Stimulated activated naive CD4-positive, alpha-beta T cell treated with Interleukin-2 at 50 U/mL for 16 hours (primary cell): ENCODE measurements at places on chromosomes 2 and 18.

DNA sequence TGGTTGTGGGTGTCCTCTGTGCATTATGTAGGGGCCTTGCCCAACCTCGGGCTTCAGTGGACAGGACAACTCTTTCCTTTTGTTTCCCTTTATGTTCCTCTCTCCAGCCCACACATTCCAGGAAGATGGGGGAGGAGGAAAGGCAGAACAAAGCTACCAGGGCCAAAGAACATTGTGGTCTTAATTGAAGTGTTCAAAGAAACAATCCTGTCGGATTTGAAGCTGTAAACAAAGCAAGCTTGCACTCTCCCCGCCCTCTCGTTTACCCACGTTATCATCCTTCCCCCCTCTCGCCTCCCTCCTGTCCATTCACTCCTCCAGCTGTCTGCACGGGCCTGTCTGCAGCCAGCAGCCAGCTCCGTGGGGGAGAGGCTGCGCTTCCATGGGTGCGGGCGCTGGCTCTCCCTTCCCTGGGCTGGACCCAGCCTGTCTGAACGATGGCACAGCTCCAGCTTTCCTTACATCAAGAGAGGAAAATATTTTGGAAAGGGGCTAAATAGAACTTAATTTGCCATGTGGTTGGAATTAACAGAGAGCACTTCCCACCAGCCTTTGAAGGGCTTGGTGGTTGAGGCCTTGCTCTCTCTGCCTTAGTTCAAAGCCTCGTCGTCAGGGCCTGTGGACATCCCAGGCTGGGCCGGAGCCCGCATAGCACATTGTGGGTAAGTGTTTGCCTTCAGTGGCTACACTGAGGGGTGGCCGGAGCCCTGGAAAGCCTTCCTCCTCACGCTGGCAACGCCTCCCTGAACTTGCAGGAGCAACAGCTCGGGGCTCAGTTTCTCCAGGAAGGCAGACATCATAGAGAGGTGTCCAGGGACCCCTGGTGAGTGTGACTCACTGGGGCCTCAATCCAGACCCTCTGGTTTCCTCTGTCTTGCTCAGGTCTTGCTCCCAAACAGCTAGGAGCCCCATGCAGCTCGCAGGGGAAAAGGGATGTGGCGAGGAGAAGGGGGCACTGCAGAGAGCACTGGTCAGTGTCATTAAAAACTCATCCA is 60.6 kb upstream of the HS6ST1 start:
- no peak for DNase-seq

GRCh38 chr2:72431737-72432136 is 284.1 kb upstream of the CYP26B1 start:
- DNase-seq: no peak

DNA sequence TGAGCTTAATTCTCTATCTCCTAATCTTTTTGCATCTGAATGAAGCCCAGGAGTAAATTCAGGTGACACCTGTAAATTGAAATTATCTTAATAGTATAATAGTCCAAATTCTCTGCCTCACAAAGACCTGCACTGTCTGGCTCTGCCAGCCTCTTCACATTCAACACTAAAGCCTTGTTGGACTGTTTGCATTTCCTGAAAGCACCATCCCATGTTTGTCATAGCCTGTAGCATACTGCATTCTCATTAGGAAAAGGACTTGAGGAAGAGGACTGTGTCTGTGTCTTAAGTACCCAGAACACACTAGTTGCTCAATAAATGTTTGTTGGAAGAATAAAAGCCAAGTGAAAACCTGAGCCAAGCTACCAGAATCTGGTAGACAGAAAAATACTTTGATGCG is 42.9 kb upstream of the GRHL1 start:
- DNase-seq: no peak

- no peak for DNase-seq
These were observed 44.7 kb downstream of the MARCO start for GRCh38 chr2:118986738-118987137.

GRCh38 chr2:159617646-159618045 is 1.3 kb upstream of the BAZ2B start:
- DNase-seq: no peak

- no peak for DNase-seq
These were observed 157.8 kb downstream of the CYRIA start for GRCh38 chr2:16507655-16508489.

- DNase-seq: no peak
These were observed 3.9 kb downstream of the DUSP28 start for GRCh38 chr2:240563951-240564560.

GRCh38 chr2:166106431-166107015 is 21.3 kb downstream of the SCN1A start:
- no peak for DNase-seq
